ENCODE measurements at places on chromosomes 6 and 20.

DNA sequence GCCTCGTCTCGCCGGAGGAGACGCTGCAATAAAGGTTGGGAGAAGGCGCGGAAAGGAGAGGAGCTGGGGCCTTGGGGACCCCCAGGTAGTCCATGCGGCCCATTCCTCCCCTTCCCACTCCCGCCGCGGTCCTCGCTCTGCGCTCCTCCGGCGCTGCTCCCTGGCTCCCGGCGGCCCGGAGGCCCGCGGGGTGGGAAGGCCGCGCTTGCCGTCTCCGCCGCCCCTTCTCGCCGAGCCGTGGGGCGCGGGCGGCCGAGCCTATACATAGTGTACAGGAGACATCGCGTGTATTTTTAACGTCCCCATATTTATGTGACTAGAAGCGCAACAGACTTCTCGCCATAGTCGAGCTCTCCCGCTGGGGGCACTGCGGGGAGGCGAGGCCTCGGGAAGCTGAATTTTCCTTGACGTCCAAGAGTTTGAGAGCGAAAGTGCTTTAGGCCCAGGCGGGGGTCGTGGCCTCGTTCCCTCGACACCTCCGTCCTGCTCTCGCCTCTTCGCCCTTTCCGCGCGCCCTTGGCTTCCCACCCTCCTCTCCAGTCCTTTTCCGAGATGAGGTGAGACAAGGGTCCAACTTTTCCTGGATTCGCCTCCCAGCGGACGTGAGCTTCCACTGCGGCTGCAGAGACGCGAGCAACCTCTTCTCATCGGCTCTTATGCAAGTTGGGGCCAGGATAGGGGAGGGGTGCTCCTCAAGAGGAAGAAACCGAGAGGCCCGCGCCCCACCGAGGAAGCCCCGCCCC, 29.0 kb downstream of the SLC12A5 start:
- no peak for DNase-seq

- DNase-seq: no peak
These were observed 242.7 kb downstream of the SOX4 start for GRCh38 chr6:21836277-21836676.

DNA sequence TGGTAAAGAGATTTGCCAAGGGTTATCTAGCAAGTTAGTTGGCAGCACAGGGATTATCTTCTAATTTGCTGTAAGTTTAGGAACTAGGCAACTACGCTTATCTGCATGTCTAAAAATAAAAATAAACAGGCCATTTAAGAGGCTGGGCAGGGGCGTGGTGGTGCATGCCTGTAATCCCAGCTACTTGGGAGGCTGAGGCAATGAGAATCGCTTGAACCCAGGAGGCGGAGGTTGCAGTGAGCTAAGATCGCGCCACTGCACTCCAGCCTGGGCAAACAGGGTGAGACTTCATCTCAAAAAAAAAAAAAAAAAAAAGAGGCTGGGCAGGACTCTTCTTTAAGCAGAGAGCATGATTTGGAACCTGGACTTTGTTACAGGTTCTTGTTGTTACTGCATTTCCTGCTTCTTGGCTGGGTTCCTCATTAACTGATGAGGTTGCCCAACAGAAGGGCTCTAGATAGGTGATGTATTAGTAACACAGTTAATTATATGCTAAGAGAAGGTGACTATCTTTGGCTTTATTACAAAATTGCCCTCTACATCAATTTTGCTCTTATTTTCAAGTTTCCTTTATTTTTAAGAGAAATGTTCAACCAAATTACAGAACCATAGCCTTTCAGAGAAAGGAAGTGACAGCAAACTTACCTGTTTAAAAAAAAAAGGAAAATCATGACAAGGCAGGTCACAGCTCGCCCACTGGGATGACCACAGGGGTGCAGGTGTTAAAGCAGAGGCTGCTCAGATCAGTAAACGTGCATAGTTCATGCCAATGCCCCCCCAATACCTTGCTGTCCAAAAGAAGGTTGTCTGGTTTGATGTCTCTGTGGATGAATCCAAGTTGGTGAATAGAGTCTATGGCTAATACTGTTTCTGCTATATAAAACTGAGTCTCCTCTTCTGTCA, 32.5 kb downstream of the STK38 start:
- DNase-seq: no peak

GRCh38 chr6:42781796-42782688, at the start of gene BICRAL:
Gene BICRAL, plus strand, starts transcription at chr6:42782052. Its CDS starts 39,971 bp downstream, at chr6:42822023.
- no peak for DNase-seq

- DNase-seq: no peak
These were observed 100.7 kb downstream of the CDH26 start for GRCh38 chr20:60058879-60059278.

DNA sequence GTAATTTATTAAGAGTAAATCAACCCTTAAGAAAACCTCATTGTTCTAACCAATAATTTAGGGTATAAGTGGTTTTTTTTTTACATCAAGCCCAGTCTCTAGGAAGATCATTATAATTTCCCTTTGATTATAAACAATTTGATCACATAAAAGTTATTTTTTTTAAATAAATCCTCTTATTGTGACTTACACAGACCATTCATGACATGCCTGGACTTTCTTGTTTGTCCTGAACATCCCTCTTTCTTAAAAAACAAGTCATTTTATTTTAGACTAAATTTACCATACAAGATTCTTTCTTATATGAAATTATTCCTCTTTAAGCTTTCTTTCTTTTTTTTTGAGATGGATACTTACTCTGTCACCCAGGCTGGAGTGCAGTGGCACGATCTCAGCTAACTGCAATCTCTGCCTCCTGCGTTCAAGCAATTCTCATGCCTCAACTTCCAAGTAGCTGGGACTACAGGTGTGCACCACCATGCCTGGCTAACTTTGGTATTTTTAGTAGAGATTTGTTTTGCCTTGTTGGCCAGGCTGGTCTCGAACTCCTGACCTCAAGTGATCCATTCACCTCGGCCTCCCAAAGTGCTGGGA, 53.6 kb upstream of the AGPAT4 start:
- DNase-seq: no peak

DNA sequence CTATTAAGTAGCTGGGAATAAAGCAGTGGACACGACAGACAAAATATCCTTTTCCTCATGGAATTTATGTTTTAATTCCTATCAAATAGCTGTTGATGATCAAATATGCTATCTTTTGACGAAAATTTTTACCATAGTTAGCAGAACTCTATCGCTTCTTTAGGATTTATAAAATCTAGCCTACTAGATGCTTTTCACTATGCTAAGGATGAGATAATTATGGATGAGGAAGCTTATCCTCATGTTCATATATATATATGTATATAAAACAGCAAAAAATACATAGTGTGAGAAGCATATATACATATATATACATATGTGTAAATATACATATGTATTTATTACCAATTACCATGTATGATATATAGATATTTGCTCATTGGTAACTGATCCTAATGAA, 12.9 kb upstream of the PRSS16 start:
- DNase-seq: no peak

DNA sequence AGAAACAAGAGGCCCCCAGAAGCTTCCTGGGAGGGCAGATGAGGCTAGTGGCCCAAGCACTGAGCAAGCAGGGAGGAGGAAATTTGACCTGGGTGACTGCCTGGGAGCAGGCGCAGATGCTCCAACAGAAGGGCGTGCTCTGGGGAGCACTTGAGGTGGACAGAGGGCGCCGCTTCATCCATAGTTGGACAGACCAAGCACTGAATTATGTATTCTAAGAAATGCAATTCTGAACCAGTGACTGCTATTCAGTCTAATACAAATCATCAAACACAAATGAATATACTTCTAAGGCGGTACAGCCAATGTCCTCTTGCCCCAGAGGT, 28.7 kb upstream of the IRF4 start:
- no peak for DNase-seq

GRCh38 chr6:73642530-73642929, 11.3 kb downstream of the SLC17A5 start:
- no peak for DNase-seq

- no peak for DNase-seq
These were observed 130.5 kb downstream of the ZFP64 start for GRCh38 chr20:52060794-52061714.

DNA sequence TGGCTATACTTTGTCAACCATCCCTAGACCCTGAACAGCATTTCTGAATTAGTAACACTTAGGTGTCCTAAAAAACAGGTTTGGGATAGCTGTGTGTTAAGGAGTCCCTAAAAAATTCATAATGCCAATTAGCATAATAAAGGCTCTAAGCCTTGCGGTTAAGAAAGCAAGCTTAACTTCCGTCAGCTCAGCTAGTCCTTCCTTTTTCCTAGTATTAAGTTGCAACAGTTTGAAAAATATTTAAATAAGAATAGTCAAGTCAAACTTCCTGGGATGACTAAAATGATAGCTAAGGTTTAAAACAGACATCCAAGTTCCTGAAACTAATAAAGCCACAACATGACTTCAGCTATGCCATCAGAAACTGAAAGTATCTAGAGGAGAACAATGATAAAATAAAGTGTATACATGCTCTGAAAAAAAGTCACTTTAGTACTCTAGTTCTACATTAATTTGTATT, 3.5 kb downstream of the AKIRIN2 start:
- no peak for DNase-seq

DNA sequence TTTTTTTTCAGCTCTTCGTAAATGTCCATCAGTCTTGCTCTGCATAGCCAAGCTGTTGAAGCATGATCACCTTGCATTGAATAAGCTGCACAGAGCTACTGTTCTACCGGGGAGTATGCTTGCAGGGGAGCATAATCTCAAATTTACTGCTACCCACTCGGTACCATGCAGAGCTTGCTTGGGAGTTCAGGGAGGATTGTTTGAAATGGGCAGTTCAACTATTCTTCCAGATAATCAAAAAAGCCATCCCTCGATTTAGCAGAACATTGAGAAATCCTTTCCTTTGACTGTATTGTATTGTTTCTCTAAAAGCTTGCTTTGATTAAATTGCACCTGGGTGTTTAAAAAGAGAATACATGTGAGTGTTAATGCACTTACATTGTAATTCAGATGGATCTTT, 332.6 kb downstream of the UTRN start:
- DNase-seq: no peak

GRCh38 chr6:105991561-105992314, 94.4 kb upstream of the PRDM1 start:
- DNase-seq: no peak

- no peak for DNase-seq
These were observed 4.6 kb downstream of the NINL start for GRCh38 chr20:25580711-25581110.

- no peak for DNase-seq
These were observed 17.6 kb downstream of the SLC18B1 start for GRCh38 chr6:132780770-132781371.

DNA sequence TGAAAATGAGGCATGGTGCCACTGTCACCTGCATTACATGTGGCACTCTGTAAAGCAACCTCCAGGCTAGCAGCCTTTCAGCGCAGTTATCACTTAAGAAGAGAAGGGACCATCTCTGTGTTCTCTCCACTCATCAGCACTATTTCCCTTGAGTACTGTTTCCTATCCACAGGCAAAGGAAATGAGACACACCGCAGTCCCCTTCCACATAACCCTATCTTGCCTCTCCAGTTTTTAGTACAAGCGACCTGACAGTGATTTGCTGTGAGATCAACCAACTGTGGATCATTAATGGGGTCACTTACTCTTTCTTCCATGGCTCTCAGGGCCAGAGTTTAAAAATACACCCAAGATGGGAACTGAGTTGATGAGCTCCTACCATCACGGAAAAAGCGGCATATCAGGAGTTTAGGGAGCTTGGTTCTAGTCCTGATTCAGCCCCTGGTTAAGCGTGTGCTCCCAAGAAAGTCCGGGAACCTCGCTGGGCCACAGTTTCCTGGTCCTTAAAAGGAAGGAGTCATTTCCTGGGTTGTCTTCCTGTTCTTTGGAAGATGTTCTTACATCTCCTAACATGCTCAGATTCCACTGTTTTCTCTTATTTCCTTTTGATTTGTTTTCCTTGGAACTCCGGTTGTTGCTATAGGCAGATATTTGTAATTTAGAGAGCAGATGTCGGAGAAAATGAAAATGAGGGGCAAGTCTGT, 27.3 kb downstream of the PRDM1 start:
- DNase-seq: no peak

DNA sequence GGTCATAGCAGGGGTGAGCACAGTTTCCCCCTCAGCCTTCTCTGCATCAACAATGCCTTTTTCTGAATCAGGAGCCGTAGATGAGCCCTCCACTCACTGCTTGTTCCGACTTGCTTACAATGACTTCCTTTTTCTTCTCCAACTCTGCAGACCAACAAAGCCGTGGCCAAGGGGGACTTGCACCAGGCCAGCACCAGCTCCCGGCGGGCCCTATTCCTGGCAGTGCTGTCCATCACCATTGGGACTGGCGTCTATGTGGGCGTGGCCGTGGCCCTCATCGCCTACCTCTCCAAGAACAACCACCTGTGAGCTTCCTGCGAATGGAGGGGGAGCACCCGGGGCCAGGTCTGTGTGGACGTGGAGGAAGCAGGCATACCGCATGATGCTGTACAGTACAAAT, 195.8 kb downstream of the SYNDIG1 start:
- no peak for DNase-seq

DNA sequence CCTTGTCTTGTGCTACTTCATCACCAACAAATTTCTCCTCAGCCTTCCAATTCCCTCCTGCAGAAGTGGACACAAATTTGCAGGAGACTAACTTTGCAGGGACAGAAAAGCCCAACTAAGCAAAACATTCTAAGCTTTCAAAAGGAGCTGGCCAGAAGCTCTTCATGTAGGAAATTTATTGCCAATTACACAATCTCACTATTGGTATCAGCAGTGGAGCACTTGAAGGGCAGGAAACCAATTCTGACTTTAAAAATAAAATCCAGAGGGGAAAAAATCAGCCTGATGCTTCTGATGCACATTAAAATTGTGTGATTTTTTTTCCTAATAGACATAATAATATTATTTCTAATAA, 193.3 kb downstream of the LY86 start:
- no peak for DNase-seq

DNA sequence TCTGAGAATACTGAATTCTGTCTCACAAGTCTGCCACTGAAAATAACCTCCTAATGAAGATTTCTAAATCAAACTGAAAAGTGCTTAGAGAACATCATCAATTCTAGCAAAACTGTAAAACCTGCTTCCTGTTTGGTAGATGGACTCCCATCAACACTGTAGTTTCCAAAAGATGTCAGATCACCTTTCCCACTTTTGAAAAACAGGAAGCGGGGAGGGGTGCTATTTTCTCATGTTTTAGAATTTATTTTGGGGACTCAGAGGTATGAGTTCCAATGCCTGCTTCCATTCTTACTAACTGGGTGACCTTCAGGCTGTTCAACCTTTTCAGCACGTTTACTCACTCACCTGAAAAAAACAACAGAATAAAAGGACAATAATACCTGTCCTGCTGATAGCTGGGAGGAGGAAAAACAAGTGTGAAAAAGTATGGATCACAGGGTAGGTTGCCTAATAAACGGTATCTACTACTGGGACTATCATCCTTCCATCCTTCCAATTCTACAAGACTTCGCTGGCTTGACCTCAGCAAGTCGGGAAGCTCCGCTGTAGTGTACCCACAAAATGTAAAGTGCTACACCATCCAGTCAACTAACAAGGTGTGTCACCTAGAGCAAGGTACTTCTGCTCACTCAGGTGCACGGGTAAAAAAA, 1.1 kb downstream of the ATP5F1E start:
- DNase-seq: no peak

- no peak for DNase-seq
These were observed 38.5 kb downstream of the DLGAP4 start for GRCh38 chr20:36344517-36345132.

Data from esophagus squamous epithelium (tissue), 5 donors.